Mesendoderm (in vitro differentiated cells): ENCODE measurements at places on chromosomes 1 and 21.

GRCh38 chr1:55888685-55889317 is 673.6 kb upstream of the USP24 start:
- no peaks in the 10 kb centered on the region for H3K36me3 ChIP-seq
- H3K4me1 ChIP-seq = no peaks in the 10 kb centered on the region
- DNase-seq = peak; percentile 52
- H3K27ac ChIP-seq = no peak overlapping the region

DNA sequence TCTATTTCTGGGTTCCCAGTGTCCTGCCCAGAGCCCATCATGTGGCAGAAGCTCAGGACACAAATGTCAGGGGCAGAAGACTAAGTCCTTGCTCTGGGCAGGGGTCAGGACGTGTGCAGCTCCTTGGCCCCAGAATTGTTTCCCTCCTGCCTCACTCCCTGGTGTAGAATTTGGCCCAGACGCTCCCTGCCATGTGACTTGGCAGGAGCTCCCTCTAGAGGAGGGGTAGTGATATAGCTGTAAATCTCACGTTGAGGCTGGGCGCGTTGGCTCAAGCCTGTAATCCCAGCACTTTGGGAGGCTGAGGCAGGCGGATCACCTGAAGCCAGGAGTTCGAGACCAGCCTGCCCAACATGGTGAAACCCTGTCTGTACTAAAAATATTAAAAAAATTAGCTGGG is 91.2 kb downstream of the UBIAD1 start:
- H3K4me3 ChIP-seq = no peak overlapping the region
- no peaks in the 10 kb centered on the region for H3K4me1 ChIP-seq
- no peak overlapping the region for H3K27ac ChIP-seq
- H3K27me3 ChIP-seq = no peaks in the 10 kb centered on the region
- no peaks in the 10 kb centered on the region for H3K36me3 ChIP-seq

DNA sequence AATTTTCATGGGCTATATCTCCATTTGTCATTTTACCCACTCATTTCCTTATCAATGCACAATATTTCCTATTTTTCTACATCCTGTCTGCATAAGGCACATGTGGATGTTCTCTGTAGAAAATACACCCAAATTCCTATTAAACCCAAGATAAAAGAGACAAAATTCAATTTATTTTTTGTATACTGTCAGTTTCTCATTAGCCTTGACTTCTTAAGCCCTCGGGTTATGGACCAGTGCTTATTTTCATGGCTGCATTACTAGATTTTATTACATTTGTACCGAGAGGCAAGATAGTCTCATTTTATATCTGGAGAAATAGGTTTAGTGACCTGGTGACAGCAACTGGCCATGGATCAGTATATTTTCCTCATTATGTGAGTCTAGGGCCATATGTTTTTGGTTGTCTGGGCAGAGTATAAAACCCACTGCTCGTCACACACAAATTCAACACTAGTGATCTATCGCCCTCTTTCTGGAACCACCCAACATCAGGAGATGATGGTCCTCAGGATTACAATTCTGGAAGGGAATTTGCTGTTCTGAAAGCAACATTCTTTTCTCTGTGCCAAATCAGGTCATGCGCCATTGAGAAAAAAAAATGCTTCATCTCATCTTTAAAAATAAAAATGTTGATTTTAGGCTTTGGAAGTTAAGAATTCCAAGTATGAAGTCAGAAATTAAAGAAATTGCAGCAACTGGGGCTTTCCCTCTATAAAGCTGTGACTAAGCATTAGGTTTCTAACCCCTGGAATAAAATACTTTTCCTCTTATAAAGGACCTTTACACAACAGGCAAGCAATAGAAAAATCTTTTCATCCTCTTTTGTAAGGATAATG is 81.4 kb downstream of the ASTN1 start:
- no peaks in the 10 kb centered on the region for H3K36me3 ChIP-seq
- no peak overlapping the region for H3K4me3 ChIP-seq
- H3K27ac ChIP-seq = no peak overlapping the region
- DNase-seq = no peak

- H3K36me3 ChIP-seq = no peaks in the 10 kb centered on the region
- DNase-seq = no peak
- H3K4me3 ChIP-seq = no peak overlapping the region
- peaks cover 24% of the 10 kb centered on the region for H3K4me1 ChIP-seq
- no peaks in the 10 kb centered on the region for H3K27me3 ChIP-seq
These were observed 70.2 kb upstream of the GOLT1A start for GRCh38 chr1:204283711-204284651.
